ENCODE measurements at places on chromosomes 7 and 10.

DNA sequence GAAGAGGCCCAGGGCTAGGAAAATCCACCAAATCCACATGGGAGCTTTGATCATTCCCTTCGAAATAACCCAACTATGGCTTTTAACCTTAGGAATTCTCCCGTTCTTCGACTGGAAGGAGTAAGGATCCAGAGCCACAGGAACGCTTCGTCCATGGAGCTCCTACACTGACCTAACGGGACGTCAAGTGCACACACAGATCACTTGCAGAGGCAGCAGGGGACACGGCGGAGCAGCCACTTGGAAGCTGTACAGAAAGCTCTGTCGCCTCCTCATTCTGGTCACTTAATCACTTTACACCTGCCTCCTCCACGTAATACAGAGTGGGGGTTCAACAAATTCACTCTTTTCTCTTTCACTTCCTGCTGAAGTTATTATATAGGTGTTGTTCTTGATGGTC lies 43.9 kb downstream of the RSU1 start:
- no peak for DNase-seq

DNA sequence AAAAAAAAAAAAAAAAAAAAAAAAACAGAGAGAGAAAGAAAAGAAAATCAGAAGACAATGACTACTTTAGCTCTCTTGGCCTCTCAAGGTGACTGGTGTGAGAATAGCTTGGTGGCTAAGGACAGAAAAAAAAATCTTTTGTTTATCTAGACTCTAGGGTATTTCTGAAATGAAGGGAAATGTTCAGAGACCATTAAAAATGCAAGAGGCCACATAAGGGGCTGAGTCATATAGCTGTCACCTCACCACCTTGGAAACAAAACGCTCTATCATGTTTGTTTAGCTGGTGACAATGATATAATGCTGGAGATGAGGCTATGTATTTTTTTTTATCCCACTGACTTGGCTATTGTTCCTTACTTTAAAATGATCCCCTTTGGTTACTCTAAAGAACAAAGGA lies 287.0 kb upstream of the CDC14C start:
- no peak for DNase-seq

DNA sequence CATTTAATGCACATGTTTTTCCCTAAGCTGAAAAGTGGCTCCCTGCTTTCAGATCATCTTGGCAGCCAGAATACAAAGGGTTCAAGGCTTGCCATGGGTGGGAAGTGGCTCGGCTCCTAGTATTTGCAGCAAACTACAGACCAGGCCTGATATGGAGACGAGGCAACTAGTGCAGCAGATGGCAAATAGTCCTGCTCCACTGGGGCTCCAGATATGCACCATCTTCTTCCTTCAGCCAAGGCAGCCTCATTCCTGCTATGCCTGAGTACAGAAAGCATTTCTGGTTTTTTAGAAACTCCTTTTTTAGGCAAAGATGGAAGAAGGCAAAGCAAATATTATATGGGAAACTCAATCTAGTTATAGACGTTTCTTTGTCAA lies 23.9 kb downstream of the LRRC4 start:
- no peak for DNase-seq

DNA sequence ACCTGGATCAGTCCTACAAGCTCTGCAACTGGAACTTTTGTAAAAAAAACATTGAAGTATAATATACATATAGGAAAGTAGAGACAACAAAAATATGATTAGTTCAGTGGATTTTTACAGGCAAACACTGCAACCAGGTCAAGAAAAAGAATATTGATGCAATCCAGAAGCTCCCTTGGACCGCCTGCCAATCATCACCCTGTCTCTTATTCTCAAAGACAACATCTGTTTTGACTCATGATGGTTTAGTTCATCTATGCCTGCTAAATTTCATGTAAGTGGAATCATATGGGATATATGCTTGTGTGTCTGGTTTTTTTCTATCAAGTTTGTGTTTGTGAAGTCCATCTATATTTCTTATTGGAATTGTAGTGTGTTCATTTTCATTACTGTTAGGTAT lies 7.7 kb upstream of the HYCC1 start:
- DNase-seq: no peak

GRCh38 chr7:70557338-70557737 lies 574.6 kb upstream of the GALNT17 start:
- no peak for DNase-seq

GRCh38 chr7:1809070-1809469 lies 139.0 kb downstream of the ELFN1 start:
- no peak for DNase-seq

- peak; percentile 37 for DNase-seq
Observed at GRCh38 chr10:77899080-77899477, 27.5 kb downstream of the DLG5 start.

- peak; percentile 28 for DNase-seq
Observed at GRCh38 chr10:92420546-92421275, 129.7 kb downstream of the MARCHF5 start.

All from femur (tissue), 1 donor.